ENCODE measurements at places on chromosomes 1 and 21.

DNA sequence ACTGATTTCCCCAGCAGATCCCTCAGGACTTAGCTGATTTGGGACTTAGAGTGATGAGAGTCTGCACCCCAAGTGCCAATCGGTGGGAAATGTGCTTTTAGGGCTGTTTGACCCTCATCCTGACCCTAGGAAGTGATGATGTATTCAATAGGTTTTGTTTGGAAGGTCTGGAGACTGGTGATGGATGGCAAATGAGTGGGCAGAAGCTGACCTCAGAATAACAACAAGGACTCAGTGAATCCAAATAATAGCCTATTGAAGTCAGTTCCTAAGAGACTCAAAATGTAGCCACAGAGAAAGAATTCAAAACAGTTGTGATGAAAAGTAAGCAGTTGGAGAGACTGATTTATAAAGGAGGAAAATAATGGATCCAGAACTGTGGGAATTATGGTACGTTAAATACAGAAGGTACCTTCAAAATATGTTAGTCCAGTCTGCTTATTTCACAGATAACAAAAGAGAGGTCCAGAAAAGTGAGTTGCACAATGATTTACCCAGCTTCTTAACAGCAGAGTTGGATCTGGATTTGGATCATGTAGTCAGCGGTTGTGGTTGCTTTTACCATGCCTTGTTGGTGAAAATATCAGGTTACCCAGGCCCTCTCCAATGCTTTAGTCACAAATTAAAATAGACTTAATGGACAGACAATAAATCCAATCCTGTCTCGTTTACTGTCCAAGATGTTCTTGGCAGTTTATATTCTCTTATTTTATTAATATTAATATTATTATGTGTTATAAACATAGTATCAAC, 123.0 kb upstream of the PTBP2 start:
- DNase-seq: no peak

DNA sequence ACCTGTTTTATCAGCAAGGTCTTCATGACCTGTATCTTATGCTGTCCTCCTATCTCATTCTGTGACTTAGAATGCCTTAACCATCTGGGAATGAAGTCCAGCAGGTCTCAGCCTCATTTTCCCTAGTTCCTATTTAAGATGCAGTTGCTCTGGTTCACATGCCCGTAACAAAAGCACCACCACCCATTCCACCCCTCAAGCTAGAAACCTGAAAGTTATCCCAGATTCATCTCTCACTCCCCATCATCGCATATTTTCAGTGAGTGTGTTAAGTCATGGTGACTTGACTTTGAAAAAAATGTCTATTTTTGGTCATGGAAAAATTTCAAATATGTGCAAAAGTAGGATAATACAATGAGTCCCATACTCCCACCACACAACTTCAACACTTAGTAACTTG, 11.7 kb downstream of the HMGN2 start:
- no peak for DNase-seq

- no peak for DNase-seq
Measured at GRCh38 chr1:176779992-176780328, 317.0 kb downstream of the PAPPA2 start.

DNA sequence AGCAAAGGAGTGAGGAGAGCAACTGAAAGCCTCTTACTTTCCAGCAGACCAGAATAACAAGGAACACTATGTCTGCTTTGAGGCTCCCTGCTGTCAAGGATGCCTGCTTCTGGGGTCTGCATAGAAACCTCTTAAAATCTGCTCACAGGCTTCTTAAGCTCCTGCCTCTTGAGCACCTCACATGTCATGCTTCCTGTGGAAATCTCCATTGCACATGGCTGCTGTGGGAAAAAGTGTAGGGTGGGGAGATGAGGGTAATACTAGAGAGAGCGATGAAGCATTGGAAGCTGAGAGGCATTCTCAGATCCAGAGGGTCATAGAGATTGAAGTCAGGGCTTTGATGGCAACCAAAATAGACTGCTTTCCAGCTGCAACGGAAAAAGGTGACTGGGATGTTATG, 6.2 kb upstream of the HLX start:
- no peak for DNase-seq

- DNase-seq: no peak
Measured at GRCh38 chr1:201461645-201462441, 7.1 kb downstream of the PHLDA3 start.

DNA sequence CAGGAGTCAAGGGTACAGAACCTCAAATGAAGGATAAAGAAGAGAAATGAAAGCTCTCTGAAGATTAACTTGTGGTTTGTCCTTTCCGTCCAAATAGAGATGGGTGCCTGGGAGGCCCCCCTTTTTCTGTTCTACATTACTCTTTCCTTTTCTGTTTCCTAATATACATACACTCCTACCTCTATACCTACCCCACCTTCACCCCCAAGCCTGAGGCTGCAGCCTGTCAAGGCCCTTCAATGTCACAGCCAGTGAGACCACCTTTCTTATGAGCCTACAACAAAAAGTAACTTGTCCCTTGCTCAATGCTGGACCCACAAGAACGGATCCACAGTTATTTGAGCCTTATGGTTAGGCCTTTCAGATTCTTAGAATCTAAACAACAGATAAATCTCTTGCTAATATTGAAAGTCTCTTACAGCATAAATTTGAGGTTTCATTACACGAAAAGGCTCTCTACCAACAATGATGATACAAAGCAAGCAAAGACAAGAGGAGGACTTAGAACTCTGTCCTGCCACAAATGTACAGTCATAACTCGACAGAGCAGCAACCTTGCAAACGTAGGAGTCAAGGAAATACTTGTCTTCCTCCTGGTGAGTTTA, 4.1 kb upstream of the TRAF3IP3 start:
- peak; percentile 44 for DNase-seq

DNA sequence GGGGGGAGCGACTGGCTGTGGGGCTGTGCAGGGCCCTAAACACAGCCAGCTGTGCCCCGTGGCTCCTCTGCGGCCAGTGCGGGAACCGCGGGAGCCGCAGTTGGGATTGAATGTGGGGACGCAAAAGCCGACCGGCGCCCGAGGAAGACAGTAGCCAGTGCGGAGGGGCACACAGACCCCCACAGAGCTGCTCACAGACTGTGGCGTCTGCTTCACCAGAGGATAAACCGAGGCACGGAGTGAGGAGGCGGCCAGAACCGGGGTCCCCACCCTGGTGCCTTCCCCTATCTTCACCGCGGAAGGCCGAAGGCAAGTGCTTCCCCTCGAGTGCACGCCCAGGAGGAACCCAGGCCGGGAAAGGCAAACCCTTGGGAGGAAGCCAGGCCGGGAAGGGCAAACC, 8.7 kb upstream of the TMEM52 start:
- no peak for DNase-seq

DNA sequence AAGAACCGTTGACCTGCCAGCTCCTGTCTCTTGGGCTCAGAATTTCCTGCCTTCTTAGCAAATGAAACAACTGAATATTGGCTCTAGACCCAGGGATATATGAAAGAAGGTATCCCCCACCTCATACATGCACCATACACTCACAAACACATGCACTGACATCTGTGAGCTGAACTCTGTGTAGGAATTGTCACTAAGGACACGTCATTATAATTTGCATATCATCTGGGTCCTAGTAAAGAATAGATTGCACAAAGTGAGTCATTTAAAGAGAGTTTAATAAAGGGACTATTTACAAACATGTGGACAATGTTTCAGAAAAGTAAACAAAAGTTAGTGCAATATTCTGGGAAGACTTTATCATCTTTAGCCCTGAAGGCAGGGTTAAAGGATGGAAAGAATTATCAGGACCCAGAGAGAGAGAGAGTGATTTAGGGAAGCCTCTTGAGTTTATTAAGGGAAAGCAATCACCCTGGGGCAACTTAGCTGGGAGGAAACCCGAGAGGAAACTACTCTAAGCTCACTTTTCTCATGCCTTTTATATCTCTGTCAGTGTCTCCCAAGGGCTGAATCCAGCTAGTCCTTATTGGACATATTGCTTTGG, 74.1 kb upstream of the PLA2G4A start:
- no peak for DNase-seq

- no peak for DNase-seq
Measured at GRCh38 chr21:32282992-32283391, 4.1 kb upstream of the MIS18A start.

- no peak for DNase-seq
Measured at GRCh38 chr1:197066277-197066676, 783 bp downstream of the F13B start.

DNA sequence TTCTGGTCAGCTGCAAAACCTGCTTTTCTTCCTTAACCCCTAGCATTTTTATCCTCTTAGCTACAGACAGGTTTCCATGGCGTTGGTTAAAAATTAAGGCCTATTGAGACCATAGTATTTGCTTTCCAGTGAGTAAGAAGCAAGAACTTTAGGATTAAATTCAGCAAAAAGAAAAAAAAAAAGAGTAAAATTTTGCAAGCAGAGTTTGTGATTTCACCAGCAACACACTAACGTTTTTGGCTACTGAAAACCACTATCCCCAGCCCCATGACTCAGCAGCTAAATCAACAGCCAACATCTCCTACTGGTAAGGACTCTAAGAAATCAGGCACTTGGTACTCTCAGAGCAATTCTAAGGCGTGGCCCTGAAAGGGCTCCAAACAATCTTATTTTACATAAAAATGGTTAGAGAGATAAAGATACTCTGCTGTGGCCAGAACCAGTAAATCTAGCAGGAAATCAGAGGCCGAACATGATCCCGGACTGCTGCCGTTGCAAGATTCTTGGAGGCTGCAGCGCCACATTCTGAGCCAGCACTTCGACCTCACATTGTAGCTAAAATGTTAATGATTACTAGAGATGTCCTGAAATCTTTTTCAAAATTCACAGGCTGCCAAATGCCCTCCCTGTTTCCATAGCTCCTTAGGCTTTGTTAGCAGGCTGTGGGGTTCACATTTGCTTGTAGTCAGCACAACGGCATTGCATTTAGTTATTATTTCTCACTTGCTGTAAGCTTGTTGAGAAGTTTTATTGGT, 1.6 kb upstream of the ENO1 start:
- peak; percentile 97 for DNase-seq

GRCh38 chr1:53406551-53407235, 52.5 kb upstream of the DMRTB1 start:
- DNase-seq: no peak

DNA sequence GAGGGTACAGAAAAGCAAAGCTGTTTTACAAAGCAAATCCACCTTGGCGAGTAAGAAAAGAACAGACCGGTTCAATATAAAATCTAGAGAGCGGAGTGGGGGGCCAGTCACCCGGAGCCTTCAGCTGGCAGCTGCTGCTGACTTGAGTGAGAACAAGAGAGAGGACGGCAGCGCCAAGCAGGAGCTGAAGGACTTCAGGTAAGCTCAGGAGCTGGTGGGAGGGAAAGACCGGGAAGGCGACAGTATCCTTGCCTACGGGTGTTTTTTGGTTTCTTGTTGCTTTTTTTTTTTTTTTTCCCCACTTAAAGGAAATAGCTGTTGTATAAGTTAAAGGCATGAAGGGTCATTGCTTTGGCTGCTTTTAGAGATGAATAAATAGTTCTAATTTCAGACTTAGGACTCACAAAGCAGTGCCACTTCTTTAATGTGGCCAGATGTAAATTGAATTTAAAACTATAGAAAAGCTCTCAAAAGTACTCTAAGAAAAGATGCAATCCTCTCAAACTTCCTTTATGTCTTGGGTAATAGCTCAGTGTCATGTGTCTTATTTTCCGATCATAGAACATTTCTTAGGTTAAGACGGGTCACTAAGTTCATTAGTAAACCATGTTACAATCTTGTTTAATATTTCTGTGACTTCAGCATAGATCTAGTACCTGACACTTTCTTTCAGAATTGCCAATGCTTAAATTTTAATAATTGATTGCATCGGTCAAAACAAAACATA, 82.8 kb downstream of the PRDM2 start:
- DNase-seq: no peak

GRCh38 chr21:38255571-38256117, 1.1 kb upstream of the KCNJ15 start:
- DNase-seq: no peak

- DNase-seq: peak; percentile 4
Measured at GRCh38 chr21:18646116-18646515, 242.5 kb upstream of the TMPRSS15 start.

GRCh38 chr1:241020851-241021697, 335.9 kb downstream of the RGS7 start:
- DNase-seq: no peak

- no peak for DNase-seq
Measured at GRCh38 chr1:202068596-202068995, 54.1 kb upstream of the GPR37L1 start.

DNA sequence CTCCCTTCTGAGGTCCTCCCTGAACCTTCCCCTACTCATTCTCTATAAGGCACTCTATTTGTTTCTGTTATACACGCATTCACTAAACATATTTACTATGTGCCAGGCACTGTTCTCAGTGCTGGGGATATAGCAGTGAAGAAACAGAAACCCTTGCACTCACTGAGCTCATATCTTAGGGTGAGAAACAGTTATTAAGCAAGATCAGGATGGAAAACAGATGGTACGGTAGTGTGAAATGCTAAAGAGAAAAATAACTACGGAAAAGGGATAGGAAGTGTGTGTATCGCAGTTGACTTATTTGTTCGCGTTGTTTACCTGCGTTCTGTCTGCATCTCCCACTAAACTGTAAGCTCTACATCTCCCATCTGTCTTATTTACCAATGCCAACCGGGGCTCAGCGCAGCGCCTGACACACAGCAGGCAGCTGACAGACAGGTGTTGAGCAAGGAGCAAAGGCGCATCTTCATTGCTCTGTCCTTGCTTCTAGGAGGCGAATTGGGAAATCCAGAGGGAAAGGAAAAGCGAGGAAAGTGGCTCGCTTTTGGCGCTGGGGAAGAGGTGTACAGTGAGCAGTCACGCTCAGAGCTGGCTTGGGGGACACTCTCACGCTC, 572 bp downstream of the CYB5RL start:
- no peak for DNase-seq

DNA sequence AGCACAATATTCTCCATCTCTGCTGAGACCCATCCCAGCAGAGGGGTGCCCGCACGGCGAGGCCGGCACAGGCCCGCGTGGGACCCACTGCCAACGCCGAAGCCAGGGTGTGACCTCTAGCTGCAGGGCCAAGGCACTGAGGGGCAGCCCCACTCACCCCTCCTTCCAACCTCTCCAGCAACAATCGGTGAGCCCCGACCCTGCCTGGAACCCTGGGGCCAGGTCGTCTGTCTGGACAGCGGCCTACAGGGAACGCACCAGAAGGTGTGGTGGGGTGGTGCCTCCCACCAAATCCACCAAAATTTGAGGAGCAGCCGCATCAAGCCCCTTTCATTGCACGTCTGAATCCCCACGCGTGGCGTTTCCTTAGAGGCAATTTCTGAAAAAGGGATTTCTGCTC, 63.0 kb upstream of the ADARB1 start:
- no peak for DNase-seq

GRCh38 chr1:211495584-211495983, 3.6 kb upstream of the RD3 start:
- DNase-seq: no peak

- DNase-seq: peak; percentile 80
Measured at GRCh38 chr1:174258148-174258550, 98.8 kb downstream of the RABGAP1L start.

Measured in hematopoietic multipotent progenitor cell treated with erythropoietin and hydrocortisone succinate and interleukin-3 and kit ligand, for 4 days (in vitro differentiated cells).